ENCODE measurements at places on chromosomes 13 and 19. TPM values are rescaled to one million over a fixed set of nuclear protein-coding genes. Genes with fewer than 3 reads are reported as not detected.
A peak's percentile ranks its signal among the peaks of the same experiment; 100 is the strongest.

Gene AMH
- total RNA-seq: 1.6 TPM

Gene MAST3
- 1.1 TPM for total RNA-seq

Gene ELOF1
- 34.5 TPM for total RNA-seq

Gene SH2D3A
- 0.32 TPM for total RNA-seq

Gene NLRP4
- total RNA-seq: 0.55 TPM

Gene SOX1
- not detected for total RNA-seq

Gene ZNF98
- total RNA-seq: not detected

Gene KLK4
- total RNA-seq: not detected

Gene GPC6
- 6.6 TPM for total RNA-seq

Gene EFNA2
- total RNA-seq: 0.37 TPM

Gene HCN2
- total RNA-seq: 1.2 TPM

Gene CCL25
- not detected for total RNA-seq

Gene PROZ
- total RNA-seq: not detected

DNA sequence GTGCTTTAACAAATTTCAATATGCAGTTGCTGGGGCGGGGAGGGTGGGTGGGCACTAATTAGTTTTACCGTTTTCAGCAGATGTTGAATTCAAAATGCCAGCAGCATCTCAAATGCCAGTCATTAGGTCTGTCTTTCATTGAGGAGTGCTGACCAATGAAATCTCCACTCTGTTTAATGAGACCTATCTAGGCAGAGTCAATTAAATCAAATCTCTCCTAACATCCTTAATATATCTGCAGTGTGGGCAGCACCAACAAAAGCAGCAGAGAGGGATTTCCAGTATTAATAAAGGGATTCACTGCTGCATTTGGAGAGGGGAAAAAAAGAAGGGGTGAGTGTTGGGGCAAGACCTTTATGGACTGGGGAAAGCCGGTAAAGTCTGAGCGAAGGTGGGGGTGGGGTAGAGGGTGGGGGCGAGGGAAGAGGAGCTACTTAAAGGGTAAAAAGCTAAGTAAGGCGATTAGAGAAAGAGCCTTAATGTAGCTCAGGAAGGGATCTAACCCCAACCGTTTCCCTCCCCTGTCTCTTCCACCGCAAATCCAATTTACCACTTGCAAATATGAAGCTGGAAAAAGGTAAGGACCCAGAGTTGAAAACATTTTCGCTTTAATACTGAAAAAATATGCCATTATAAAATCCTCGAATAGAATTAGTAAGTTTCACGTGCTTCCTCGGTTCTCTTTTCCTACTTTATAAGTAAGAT, 4.5 kb downstream of the SLITRK1 start:
- DNase-seq: no peak

DNA sequence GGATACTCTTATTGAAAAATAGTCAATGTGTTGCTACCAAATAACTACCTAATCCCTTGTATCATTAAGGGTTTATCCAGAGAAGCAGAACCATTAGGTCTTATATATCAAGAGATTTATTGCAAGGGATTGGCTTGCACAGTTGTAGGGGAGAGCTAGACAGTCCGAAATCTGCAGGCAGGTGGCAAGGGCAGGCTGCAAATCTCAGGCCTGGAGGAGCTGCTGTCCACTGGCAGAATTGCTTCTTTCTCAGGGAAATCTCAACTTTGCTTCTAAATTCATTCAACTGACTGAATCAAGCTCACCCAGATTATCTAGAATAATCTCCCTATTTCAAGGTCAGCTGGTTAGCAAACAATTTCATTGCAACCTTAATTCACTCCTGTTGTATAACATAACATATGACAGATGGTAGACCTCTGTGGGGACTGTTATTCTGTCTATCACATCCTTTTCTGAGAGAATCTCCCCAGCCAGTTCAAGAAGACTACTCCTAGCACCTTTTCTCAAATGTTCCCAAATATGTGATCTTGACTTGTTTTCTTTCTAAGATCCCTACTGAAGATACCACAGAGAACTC, 194.2 kb downstream of the NHLRC3 start:
- DNase-seq: no peak

DNA sequence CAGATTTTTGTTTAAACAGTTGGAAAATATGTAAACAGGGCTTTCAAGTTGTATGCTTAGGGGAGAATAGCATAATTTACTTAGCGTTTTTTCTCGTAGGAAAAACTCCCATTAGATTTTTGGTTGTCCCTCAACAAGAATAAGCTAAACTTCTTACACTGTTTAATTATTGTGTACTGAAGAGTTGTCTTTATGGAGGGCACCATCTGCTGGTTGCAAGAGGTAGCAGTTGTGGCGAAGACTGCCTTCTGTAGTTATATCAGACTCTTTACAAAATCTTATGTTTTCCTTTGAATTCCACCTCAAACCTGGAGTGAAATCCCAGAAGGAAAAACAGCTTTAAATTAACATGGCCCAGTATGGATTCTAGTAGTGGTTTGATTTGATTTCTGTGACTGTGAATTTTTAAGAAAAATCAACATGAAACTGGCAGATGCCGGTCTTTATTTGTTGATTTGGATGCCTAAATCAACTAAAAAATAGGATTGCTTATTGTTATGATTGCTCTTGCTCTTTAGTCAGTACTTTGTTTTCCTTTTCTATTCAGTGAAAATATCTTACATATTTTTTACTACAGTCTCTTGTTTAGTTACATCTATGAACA, 53.4 kb downstream of the PDS5B start:
- peak; percentile 80 for DNase-seq

GRCh38 chr19:51726049-51726448, 2.3 kb upstream of the HAS1 start:
- DNase-seq: no peak

GRCh38 chr13:53237696-53238095, 209.1 kb downstream of the OLFM4 start:
- no peak for DNase-seq

- DNase-seq: no peak
These were observed 3.5 kb downstream of the LGALS7B start for GRCh38 chr19:38792250-38793111.

GRCh38 chr13:97057176-97057575, 62.9 kb upstream of the OXGR1 start:
- no peak for DNase-seq

- no peak for DNase-seq
These were observed 826 bp upstream of the C1QTNF9 start for GRCh38 chr13:24308488-24309020.

DNA sequence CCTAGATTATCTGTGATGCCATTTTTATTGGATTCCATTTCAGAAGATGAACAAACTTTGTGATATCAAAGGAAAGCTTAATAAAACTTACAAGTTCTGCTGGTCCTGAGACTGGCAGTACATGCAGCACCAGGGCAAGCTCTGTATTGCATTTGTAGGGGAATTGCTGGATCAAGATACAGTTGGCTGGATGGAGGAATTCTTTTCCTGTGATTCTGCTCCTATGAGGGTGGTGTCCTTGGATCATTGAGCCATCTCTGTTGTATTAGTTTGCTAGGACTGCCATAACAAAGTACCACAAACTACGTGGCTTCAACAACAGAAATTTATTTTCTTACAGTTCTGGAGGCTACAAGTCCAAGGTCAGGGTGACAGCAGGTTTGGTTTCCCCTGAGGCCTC, 33.9 kb upstream of the CSNK1A1L start:
- DNase-seq: no peak

DNA sequence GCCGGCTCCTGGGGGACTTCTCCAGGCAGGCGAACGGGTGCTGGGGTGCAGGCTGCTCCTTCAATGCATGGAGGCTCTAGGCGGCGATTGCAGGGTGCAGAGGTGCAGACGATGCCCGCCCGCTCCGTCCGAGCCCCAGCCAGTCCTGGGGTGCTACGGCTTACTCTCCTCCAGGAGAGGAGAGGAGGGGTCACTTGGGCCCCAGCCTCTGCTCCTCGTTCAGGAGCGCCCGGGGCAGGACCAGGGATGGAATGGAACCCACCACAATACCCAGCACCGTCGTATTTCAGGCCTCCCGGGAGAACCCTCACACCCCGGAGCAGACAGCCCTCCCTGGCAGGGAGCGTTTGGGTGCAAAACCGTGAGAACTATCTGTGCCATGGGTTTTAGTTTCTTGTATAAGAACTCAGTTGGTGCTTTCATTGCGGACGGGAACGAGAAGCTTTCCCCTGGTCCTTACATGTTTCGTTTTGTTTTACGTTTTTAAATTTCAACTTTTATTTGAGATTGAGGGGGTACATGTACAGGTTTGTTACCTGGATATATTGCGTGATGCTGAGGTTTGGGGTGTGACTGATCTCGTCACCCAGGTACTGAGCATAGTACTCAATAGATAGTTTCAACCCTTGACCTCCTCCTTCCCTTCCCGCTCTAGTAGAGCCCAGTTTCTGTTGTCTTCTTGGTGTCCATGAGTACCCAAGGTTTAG, 46.8 kb downstream of the ARHGEF18 start:
- no peak for DNase-seq

DNA sequence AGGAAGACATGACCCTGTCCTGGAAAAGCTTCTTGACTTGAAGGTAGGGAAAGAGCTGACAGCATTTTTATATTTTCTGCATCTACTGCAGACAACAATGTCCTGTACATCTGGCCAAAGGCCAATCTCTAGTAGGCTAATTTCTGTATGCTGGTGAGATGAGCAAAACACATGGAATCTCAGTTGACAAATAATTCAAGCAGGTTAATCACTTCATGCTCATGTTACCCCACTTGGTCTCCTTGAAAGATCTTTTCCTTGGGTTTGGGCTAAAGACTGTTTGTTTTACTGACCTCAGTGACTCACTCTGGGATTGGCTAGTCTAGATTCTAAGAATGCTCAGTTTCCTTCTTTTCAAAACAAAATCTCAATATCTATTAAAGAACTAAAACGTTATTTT, 298.8 kb downstream of the LMO7 start:
- no peak for DNase-seq

DNA sequence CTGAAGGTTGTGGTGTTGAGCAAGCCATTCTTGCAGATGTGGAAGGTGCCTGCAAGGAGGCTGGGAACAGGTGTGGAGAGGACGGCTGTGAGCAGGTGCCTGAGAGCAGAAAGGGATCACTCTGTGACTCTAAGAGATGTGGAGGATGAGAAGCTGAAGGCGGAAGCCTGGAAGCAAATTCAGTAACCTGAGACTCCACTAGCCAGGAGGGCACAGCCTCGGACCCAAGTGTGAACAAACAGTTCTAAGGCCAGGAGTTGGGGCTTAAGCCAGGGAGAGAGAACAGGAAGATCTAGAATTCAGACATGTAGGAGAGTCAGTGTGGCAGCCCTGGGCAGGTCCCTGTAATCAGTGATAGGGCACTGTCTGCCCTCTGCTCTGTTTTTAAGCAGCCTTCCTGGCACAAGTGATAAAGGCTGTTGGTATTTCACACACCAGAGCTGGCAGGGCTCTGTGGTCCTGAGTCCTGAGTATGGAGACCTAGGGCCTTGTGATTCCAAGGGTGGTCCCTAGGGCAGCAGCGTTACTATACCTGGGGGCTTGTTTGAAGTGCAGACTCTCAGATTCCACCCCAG, 131.3 kb downstream of the SLC7A1 start:
- DNase-seq: no peak

DNA sequence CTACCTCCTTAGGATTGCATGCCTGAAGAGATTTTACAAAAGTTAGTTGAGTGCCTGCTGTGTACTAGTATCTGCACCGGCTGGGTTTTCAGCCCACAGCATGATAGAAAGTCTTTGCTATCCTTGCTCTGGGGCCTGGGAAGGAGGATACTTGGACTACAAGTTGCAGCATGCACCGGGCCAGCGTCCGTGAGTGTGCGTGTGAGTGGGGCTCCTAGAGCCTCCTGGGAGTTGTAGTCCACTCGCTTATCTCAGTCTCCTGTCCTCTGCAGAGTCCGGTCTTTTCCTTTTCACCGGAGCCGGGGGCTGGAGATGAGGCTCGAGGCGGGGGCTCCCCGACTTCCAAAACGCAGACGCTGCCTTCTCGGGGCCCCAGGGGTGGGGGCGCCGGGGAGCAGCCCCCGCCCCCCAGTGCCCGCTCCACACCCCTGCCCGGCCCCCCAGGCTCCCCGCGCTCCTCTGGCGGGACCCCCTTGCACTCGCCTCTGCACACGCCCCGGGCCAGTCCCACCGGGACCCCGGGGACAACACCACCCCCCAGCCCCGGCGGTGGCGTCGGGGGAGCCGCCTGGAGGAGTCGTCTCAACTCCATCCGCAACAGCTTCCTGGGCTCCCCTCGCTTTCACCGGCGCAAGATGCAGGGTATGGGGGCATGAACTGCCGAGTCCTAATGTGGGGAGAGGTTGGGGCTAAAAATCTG, 20.6 kb downstream of the BRSK1 start:
- DNase-seq: peak; percentile 64

DNA sequence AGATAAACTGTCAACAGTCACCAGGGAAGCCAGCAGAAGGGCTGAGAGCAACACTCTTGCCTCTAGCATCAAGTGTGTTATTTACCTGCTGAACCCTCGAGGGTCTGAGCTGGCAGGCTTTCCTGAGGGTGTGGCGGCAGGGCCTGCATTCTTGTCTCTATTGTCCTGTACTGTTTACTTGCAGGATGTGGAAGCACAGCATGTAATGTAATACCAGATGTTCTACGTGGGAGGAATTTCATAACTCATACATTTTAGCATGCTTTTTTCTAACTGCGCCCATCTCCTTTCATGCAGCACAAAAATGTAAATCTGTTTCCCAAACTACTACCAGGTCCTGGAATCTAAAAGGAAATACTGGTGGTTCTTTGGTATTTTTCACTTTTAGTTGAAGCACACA, 153.1 kb downstream of the RGCC start:
- no peak for DNase-seq

GRCh38 chr13:76711550-76712182, 174.5 kb downstream of the KCTD12 start:
- no peak for DNase-seq

- peak; percentile 70 for DNase-seq
These were observed 175.9 kb upstream of the TRPC4 start for GRCh38 chr13:38045278-38046048.

DNA sequence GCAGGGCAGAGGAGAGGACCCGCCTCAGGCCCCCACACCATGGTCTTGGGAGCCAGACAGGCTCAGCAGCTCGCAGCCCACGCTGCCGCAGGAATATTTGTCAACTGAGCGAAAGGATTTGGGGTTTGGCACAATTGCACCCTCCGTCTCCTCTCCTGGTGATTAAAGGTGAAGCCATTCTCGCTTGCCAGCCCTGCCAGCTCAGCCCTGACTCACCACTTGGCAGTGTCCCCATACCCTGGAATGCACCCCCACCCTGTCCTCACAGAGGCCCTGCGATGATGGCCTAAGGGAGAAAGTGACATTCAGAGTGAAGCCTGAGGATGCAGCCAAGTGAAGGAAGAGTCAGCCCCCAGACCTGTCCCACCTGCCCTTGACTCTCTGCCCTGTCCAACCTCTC, 18.8 kb downstream of the CYTH2 start:
- no peak for DNase-seq

DNA sequence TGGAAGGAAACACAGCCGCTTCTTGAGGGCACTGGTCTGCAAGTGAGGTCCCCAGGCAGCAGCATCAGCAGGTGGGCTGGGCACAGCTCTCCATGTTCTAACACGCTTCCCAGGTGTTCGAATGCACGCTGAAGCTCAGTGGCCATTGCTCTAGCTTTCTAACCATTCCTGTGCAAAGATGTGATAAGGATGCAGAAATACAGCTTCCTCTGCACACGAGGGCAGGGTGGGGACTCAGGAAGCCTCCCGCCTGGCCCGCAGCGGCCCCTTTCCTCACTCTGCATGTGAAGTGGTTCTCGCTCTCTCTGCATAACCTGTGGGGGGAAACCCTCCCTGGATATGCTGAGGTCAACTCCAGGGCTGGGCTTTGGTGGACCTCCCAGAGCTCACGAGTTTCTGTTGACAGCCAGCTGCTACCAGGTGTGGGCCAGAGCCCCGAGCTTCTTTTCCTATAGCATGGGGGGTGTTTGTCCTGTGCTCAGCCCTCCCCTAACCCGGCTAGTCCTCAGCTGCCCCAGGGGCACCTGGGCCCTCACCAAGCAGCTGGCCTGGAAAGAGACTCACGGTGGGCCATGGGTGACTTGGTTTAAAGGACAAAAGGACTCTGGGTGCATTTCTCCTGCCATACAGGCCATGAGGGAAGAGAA, 168.2 kb downstream of the TEX29 start:
- no peak for DNase-seq
